ENCODE measurements at places on chromosomes 11 and 22.

- no peak for DNase-seq
These were observed 483.3 kb upstream of the ARHGAP42 start for GRCh38 chr11:100203789-100204188.

GRCh38 chr22:20243537-20244249, 24.4 kb downstream of the RTN4R start:
- peak; percentile 27 for DNase-seq

- no peak for DNase-seq
These were observed 4.2 kb downstream of the TST start for GRCh38 chr22:37014835-37015586.

- DNase-seq, result no peak
These were observed 98.5 kb downstream of the CTTN start for GRCh38 chr11:70496591-70497535.

- DNase-seq, result no peak
These were observed 29.8 kb downstream of the NEFH start for GRCh38 chr22:29509815-29510214.

DNA sequence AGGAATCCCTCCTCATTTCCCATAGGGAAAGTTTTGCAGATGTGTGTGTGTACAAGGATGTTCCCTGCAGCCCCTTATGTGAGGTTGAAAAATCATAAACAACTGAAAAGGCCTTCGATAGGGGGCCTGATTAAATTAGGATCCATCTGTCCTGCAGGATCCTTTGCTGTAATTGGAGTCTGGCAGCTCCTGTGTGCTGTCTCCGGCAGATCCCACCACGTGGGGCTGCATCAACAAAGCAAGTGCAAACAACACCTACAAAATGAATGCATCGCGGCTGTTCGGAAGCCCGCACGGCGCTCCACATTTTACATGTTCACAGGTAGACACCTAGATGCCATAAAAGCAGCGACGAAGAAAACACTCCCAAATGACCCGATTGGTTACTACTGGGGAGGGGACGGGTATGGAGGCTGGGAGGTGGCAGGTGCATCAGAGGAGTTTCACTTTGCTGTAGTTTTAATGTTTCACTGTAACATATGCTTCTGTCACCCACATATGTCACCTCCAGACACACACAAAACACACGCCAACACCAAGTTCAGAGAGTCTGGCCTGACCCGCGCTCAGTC, 52.2 kb downstream of the NFAM1 start:
- DNase-seq, result no peak

- DNase-seq, result no peak
These were observed 39.0 kb upstream of the MMP20 start for GRCh38 chr11:102664001-102664752.

DNA sequence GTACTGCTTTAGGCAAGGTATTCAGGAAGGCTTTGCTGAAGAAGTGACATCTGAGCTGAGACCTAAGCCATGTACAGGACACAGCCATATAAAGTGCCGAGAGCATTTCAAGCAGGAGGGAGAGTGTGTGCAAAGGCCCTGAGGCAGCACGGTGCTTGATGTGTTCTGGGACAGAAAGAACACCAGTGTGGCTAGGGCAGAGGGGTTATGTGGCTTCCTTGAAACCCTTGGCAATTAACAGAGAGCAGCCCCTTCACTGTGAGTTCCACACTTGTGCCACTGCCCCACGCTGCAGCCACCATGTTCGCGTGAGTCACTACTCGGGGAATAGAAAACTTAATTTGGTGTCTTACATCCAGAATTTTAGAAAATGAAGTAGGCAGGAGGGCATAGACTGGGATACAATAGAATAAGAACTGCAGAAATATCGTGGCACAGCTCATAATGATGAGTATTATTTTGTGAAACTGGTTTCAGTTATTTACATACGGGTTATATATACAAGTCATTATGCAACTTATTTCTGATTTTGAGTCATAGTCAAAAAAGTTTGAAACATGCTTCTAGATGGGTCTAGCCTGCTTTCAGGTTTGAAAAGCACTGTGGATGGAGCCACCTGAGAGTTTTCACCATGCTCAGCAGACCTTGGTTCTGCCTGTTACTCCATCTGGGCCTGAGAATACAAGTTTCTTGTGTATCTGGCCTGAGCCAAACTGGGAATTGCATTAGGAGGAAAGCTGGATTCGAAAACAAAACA, 11.8 kb downstream of the IL10RA start:
- no peak for DNase-seq

DNA sequence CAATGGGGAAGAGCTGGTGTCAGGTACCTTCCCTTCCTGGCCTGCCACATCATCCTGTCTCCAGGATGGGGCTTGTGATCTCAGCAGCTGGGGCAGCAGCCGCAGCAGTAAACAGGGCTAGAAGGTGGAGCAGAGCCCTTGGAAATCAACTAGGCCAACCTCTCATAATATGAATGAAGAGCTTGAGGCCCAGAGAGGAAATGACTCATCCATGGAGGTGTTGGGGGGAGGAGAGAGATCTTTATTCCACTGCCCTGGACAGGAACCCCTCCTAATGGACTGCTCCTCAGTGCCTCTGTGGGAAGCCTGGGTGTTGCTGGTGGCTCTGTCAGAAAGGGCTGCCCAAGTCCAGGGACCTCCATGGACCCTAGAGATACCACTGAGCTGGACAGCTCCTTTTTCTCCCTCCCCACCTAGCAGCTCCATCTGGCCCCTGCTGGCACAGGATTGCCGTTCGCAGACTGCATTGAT, 111.8 kb downstream of the OSBP2 start:
- no peak for DNase-seq

Data from activated naive CD4-positive, alpha-beta T cell (primary cell).